ENCODE measurements at places on chromosomes 5 and 9.

DNA sequence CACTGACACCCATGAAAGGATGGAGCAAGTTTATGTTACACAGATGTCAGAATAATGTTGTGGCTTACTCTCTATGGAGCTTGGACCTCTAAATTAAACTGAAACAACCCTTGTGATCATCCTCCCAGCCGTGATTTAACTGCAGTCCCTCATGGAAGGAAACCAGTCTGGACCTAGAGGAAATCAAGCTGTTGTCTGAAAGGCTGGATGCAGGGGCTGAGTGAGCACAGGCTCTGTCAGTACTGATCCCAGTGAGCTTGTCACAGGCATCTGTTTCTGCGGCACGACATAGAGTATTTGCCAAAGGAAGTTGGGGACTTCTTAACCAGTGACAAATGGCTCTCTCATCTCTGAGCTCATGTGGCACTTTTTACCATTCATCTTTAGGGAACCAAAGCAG, 282.9 kb upstream of the MAP3K1 start:
- DNase-seq, result no peak

- no peak for DNase-seq
These were observed 4.3 kb upstream of the ITGA1 start for GRCh38 chr5:52783226-52783959.

- no peak for DNase-seq
These were observed 111.5 kb upstream of the CCDC152 start for GRCh38 chr5:42645138-42645537.

GRCh38 chr5:66242050-66242715, 98.1 kb downstream of the SREK1 start:
- no peak for DNase-seq

DNA sequence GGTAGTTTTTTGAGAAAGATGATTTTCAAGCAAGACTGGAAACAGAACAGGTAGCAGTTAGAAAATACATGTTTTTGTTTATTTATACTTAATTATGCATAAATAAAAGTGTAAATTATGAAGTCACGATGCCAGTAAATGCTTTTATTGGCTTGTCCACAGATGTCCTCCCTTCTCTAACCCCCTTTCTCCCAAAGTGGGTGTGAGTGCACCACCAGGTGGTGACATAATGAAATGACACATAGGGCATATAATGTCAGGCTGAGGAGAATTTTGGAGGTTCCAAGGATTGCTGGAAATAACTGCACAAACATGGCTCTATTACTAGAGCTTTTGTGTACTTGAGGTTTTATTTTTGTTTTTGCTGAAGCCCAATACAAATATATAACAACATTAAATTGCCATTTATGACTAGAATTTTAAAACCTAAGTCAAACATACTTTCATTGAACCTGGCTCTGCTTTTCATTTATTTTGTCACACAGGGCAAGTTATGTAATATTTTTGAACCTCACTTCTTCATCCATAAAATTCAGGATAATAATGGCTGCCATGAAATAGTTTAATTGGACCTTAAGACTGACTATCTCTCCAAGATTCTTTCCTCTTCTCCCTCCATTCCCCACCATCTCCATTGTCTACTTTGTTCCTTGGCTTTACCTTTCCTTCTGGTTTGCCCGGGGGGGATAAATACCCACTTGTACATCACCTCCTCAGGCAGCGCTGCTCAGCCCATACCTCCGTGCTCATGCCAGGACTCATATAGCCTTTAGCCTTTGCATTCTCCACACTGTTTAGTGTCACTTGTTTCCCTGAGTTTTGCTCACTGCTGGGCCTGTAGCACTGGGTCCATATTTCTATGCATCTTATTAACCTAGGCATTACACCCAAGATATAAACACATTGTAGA, 168.8 kb downstream of the PDE4D start:
- DNase-seq, result no peak

DNA sequence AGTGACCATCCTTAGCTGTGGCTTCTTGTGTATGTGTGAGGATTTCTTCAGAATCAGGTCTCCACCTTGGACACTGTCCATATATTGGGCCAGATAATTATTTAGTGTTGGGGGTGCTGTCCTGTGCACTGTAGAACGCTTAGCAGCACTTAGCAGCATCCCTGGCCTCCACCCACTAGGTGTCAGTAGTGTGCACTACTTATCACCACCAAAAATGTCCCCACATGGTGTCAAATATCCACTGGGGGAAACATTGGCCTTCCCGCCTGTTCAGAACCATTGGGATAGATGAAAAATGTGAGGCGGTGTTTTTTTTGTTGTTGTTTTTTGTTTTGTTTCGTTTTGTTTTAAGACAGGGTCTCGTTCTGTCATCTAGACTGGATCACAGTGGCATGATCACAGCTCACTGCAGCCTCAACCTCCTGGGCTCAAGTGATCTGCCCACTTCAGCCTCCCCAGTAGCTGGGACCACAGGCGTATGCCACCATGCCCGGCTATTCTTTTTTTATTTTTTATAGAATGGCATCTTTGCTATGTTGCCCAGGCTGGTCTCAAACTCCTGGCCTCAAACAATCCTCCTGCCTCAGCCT, 67.7 kb downstream of the TENT4A start:
- DNase-seq, result no peak

GRCh38 chr5:159866093-159866492, 50.2 kb upstream of the ADRA1B start:
- DNase-seq, result no peak

DNA sequence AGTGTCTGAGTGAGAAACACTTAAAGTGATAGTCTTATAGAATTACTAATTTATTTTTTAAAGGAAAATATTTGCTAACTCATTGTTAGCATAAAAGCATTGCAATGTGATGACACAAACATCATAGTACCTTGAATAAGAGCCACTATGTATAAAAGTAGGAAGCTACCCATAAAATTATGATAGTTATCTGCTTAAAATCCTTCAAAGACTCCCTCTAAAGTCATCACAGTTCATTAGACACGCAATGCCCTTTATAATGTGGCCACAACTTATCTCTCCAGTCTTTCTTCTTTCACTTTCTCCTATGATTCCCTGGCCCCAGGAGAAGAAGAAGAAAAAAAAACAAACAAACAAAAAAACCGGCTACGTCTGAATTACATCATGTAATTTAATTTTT, 1144.0 kb upstream of the NUDT12 start:
- DNase-seq, result no peak

GRCh38 chr5:177498013-177498787, 796 bp upstream of the PDLIM7 start:
- no peak for DNase-seq

GRCh38 chr9:37408933-37409710, 13.4 kb upstream of the GRHPR start:
- peak; percentile 21 for DNase-seq

GRCh38 chr5:175547842-175548241, 69.5 kb downstream of the SFXN1 start:
- no peak for DNase-seq

GRCh38 chr9:6845880-6846279, 88.1 kb downstream of the KDM4C start:
- no peak for DNase-seq

DNA sequence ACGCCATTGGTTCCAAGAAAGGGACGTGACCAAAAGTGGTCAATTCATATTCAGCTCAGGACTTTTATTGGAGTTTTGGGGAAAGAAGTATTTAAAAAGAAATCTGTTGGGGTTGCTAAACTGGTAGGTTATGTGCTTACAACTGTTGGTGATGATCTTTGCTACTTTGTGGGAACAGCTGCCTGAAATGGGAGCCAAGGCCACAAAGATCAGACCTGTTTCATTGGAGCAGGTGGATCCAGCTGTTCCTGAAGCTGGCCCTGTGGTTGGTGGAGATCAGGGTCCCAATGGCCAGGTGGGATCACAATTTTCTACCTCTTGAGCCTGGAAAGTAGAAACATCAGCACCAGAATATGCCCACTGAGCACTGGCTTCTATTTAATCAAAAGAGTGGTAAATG, 144.5 kb downstream of the PSAT1 start:
- DNase-seq, result no peak

DNA sequence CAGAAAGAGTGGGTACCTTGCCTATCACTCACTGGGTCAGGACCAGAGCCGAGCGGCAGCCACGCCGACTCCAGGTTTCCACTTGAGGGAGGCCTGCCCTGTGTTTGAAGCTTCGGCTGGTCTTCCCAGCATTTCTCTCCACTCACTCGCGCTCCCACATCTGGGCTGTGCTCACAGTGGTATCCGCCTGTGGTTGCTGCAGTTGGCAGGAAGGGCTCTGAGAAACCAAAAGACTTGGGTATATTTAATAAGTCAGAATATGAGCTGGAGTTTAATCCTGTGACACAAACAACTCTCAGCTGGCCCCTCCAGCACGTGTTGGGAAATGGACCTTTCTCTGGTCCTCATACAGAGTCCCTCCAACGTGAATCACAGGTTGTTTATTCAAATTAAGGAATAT, 70.9 kb downstream of the SPRY4 start:
- no peak for DNase-seq

DNA sequence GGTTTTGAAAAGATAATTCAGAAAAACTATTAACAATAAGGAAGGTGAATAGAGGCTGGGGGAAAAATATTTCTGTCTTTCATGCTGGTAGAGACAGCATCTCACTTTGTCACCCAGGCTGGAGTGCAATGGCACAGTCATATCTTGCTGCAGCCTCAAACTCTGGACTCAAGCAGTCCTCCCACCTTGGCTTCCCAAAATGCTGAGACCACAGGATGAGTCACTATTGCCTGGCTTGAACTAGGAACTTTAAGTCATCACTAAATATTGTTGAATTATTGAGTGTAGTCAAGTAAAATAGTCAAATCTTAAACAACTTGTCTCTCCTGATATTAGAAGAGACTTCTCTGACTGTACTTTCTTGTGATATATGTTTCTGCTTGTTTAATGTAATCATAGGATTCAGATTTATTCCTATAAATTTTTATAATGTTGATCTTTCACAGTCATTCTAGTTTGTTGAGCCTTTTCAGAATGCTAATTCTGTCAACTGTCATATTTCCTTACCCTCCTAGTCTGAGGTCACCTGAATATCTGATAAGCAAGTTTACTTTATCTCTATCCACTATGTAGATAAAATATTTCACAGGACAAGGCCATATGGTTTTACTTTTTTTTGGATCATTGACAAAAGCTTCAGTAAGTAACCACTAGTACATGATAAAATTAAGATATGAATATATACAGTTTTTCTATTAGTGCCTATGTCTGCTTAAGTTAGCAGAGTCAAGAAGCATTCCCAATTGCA, 1696.5 kb downstream of the MAT2B start:
- no peak for DNase-seq

- no peak for DNase-seq
These were observed 235.2 kb downstream of the NR3C1 start for GRCh38 chr5:143168171-143168741.

DNA sequence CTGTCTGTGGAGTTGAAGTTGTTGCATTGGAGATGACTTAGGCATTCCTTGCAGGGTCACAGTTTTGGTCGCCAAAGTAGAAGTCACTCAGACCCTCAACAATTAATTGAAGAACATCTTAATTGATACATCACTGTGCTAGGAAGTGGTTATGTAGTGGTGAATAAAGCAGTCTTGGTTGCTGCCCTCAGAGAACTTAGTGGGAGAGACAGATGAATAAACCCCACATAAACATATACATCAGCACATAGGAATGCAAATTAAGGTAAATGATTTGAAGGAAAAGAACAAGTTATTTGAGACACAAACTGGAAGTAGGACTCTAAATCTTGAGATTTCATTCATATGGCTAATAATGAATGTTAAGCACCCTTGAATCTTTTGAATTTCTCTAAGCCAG, 25.7 kb downstream of the FAM174A start:
- no peak for DNase-seq

- DNase-seq, result no peak
These were observed 64.6 kb upstream of the CAST start for GRCh38 chr5:96597438-96598020.

DNA sequence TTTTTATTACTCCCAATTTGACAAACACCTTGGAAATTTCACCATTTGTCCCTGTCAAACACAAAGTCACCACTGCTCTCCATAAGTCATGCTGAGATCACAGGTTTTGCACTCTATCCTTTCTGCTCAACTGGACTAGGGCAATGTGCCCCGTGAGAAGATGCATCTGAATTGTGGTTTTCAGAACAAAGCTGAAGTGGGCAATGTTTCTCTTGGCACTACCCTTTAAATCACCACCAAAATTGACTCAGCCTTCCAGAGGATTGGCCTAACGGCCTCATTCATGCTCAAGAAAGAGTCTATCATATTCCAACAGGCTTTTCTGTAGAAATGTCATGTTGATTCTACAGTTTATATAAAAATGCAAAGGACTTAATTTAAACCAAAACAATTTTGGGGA, 81.0 kb upstream of the TRIO start:
- no peak for DNase-seq

GRCh38 chr5:75260708-75261107, 24.0 kb upstream of the ANKRD31 start:
- DNase-seq, result no peak

DNA sequence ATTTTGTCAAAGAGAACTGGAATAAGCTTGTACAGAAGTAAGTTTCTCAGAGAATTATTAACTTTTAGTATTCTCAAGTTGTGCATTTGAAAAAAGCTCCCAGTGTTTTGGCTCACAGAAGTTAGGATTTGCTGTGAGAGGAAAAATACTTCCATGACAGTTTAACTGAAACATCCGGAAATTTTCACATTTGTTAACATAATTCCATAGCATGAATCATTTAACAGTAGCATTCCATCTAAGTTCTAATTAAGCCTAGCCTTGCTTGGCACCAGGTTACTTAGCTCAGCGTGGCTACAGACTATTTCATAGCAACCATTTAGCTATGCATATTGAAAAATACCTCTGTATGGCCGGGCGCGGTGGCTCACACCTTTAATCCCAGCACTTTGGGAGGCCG, 90.8 kb downstream of the LNPEP start:
- no peak for DNase-seq

DNA sequence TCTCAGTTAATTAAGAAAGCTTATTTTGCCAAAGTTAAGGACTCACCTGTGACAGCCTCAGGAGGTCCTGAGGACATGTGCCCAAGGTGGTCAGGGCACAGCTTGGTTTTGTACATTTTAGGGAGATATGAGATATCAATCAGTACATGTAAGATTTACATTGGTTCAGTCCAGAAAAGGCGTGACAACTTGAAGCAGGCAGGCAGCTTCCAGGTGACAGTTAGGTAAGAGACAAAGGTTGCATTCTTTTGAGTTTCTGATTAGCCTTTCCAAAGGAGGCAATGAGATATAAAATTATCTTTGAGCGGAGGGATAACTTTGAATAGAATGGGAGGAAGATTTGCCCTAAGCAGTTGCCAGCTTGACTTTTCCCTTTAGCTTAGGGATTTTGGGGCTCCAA, 47.8 kb downstream of the SLC1A1 start:
- no peak for DNase-seq

- DNase-seq, result no peak
These were observed 11.9 kb downstream of the LPCAT1 start for GRCh38 chr5:1511651-1512540.

DNA sequence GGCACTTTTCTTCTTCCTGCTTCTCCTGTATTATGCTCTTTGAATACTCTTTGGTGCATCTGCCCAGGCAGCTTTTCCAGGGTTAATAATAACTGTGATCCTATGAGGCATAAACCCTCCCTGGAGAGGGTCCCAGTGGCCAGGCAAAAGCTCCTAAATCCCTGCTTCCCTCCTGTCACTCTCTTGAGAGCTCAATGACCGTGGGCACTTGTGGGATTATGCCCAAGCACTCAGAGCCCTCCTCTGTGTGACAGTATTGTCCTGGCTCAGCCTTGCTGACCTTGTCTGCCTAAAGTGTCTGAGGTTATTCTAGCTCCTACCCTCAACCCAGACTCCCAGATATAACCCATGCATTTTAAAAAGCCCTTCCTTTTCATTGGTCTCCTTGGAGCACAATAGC, 51.9 kb downstream of the GALNT10 start:
- DNase-seq, result no peak
